ENCODE measurements at places on chromosomes 5 and 9.

GRCh38 chr9:79287708-79288290, 284.0 kb upstream of the TLE4 start:
- DNase-seq: no peak

GRCh38 chr9:125878164-125878631, 131.0 kb downstream of the PBX3 start:
- no peak for DNase-seq

GRCh38 chr9:18606846-18607245, 132.9 kb downstream of the ADAMTSL1 start:
- no peak for DNase-seq

DNA sequence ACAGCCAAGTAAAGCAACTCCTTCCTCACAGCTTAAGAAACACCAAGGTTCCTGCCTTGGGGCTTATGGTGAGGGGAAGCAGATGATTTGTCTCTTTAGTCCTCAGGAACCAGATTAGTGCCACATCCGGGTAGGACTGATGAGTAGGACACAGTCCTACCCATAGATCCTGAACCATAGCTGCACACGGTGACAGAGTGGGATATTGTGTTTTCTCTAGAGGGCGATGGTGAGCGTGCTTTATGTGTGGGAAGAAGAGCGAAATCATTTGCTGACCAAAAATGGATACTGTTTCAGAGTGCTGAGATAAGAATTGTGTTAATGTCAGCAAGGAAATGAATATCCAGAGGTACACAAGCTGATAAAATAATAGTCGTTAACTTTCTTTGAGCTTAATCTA, 209.0 kb upstream of the FBXL7 start:
- no peak for DNase-seq

- no peak for DNase-seq
These were observed 49.9 kb upstream of the MARCHF11 start for GRCh38 chr5:16229357-16229940.

- DNase-seq: no peak
These were observed 105.5 kb downstream of the AUH start for GRCh38 chr9:91256235-91256634.

- no peak for DNase-seq
These were observed 143.5 kb downstream of the FANCC start for GRCh38 chr9:95174038-95174437.

- DNase-seq: no peak
These were observed 165.4 kb upstream of the LHFPL2 start for GRCh38 chr5:78813906-78814530.

GRCh38 chr5:142189813-142190212, 81.2 kb downstream of the NDFIP1 start:
- DNase-seq: no peak

DNA sequence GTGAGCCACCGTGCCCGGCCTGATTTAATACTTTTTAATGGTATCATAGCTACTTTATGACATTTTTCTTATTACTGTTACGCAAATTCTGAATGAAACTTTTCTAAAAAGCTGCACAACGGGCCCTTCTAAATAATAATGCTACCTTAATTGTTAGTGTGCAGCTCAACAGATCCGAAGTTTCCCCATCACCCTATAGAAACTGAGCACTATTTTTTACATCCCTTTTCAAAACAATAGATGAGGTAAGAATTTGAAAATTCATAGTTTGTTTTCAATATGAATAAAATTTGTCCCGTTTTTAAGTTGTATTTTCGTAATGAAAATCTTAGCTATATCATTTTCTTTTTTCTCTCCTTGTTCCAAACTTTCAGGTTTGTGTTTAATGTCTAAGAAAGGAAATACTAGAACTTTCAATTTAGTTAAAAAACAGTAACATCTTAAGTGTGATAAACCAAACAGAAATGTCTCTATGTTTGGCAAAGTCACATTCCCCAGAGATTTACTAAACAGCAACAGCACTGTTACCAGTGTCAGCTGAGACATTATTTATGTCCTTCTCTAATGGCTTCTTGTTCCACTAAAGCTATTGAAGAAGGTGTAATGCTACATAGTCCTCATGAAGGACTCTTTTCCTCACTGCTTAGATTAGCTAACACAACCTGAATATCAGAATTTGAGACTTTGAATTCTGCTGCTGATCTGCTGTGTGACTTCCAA, 22.9 kb downstream of the KIF2A start:
- DNase-seq: no peak

DNA sequence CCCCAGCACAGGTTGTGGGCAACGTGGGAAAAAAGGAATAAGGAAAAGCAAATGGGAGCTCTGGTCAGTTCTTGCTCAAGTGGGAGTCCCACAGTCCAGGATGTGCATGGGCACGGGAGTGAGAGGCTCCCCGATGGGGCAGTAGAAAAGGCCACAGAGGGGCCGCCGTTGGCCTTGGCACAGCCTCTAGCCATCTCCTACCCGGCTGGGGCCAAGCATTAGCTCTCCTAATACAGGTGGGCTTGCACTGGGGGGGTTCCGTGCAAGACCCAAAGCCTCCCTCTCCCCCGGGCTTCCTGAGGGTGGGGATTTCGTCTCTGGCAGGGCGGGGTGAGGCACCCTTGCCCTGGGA, 212.2 kb upstream of the MVB12B start:
- DNase-seq: peak; percentile 32

DNA sequence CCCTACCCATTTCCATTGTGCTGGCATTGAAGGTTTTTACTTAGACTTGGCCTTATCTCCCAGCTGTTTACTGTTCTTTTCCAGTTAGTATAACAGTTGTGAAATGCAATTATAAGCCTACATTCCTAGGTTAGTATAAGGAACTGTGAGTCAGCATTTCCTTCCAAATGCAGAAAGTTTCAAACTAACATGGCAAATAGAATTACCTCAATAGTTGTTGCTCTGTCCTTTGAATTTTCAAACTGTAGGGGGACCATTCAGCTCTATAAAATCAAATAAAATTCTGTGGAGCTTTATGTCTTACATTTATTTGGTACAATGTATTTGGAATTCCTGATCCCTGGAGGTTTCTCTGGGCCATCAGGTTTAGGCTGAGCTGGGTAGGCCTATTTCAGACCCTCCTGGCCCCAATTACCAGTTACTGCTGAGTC, 47.2 kb downstream of the ARHGEF28 start:
- DNase-seq: no peak

DNA sequence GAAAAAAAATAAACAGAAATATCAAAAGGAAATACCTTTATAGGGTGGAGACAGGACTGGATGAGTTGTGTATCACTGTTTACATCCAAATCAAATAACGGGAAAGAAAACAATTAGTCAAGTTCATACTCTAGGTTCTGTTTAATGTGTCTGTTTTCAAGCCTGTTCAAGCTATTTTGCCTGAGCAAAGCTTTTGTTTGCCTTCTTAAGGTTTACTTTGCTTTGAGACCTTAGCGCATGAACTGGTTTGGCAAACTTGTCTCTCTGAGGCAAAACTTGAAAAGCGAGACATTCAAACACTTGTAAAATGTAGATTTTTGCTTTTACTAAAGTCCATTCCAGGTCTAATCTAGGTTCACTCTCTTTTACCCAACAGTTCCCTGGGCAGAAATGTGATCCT, 174.1 kb upstream of the RFX3 start:
- DNase-seq: no peak

DNA sequence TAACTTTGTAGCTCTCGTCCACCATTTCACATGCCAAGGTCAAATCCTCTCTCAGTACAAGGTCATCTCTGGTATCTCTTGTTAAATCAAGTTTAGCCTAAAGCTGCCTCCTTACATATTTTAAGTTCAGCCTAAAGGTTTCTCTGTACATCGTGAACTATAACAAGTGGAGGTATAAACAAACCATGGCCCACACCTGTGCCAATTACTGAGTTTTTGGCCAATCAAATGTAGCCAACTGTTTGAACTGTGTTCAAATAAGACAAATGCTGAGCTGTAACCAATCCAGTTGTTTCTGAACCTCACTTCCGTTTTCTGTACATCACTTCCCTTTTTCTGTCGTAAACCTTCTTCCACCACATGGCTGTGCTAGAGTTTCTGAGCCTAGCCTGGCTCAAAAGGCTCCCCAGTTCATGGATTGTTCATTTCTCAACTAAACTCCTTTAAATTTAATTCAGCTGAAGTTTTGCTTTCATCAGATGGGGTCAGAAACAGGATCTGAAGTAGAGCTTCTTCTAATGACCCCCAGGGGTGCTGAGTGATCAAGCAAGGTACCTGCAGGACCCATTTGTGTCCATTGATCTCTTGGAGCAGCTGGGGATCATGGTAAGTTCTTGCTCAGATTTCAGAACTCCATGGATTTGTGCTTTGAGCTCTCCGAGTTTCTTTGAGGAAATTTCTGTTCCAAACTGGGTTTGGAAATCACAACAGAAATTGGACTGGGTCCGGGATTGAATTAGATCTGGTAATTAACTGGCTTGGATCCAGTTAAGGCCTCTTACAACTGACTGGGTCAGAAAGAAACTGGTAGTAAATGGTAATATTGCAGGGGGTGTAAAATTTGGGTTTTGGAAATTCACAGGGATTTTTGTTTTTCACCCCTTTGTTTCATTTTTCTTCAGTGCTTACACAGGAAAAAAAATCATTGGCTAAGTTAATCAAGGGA, 11.0 kb upstream of the NANS start:
- DNase-seq: no peak

DNA sequence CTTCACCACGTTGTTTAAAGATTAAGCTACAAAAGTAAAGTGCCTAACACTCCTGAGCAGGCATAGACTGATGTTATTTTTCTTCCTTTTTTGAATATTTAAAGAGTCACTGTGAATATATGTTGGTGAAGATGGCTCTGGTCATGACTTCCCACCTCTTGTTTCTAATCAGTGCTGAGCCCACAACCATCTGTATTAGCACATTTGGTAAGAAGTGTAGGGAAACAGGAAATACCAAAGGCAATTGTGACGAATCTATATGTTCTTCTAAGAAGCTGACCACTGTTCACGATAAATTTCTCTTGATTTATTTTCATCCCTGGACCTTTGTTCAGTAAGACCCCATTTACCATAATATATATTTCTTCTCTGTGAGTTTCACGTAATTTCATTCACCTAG, 108.3 kb upstream of the PCA3 start:
- DNase-seq: no peak

GRCh38 chr5:66343370-66344071, 199.4 kb downstream of the SREK1 start:
- DNase-seq: no peak

DNA sequence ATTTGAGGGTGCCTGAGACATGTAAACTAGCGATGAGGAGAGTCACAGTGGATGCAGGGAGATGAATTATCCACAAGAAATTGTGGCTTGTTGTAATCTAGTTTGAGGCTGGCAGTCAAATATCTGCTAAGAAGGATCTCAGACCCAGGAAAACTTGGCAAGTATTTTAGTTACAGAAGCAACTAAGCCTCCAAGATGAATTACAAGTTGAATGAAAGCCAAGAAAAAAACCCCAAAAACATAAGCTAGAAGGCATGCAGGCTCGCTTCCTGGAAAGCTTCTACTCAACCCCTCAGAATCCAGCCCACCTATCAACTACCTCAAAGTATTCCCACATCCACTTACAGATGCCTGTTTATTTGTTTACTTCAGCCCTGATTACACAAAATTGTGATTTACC, 696.9 kb downstream of the MAT2B start:
- DNase-seq: no peak

GRCh38 chr9:18874069-18874468, 158.9 kb downstream of the SAXO1 start:
- DNase-seq: no peak

DNA sequence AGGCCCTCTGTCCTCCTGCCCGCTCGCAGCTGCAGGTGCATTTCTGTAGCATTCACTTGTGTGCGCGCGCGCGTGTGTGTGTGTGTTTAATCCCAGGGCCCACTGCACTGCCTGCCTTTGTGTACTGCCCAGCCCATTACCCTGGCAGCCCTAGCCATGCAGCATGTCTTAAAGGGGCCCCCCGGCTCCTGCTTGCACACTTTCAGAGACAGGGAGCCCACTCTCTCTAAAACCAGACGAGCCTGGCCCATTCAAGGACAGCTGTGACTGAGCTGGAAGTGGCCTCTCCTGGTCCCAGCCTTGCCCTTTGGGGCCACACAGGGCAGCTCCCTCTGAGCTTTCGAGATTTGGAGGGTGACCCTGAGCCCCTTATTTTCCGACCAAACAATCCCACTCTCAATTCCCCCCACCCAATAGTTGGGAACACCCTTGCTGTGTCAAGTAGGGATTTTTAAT, 98.9 kb downstream of the DAB2IP start:
- DNase-seq: no peak

- DNase-seq: no peak
These were observed 94.8 kb upstream of the SPATA31C2 start for GRCh38 chr9:88233091-88233490.

GRCh38 chr5:958701-959571, 49.7 kb upstream of the NKD2 start:
- DNase-seq: peak; percentile 37

DNA sequence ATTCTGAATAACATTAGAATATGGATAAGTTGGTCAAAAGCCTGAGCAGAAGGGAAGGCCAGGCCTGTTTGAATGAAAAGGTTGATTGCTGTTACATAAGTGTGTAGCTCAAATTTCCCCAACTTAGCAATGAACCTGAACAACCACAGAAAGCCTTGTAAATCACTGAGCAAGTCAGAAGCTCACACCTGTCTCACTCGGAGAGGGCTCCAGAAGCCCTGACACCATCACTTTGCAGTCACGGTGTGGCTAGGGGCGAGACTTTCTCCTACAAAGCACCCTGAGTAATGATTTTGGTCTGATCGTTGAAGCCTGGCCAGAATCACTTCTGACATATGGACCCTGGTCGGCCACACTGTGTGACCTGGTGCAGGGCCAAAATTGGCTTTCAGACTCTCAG, 62.0 kb downstream of the MTX3 start:
- no peak for DNase-seq
